ENCODE measurements at places on chromosomes 5 and 9. TPM values are rescaled to one million over a fixed set of nuclear protein-coding genes. Genes with fewer than 3 reads are reported as not detected.
A peak's percentile ranks its signal among the peaks of the same experiment; 100 is the strongest.

GRCh38 chr5:168720575-168720974 is 141.4 kb upstream of the PANK3 start:
- no peak for DNase-seq

DNA sequence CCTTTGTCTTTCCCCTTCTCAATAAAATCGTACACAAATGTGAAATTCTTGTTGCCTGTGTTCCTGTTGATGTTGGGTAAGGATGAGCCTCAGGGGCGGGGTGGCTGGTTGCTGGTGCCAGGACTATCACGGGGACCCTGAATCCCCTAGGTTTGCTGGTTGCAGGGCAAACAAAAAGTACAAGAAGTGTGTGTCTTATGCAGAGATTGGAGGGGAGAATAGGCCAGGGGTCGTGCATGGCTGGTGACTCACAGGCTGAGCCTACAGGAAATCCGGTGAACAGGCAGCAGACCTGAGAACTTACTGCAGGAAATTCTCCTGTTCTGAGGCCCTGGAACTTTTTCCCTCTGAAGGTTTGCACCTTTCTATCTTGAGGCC is 5.5 kb downstream of the ANXA2R start:
- peak; percentile 87 for DNase-seq

DNA sequence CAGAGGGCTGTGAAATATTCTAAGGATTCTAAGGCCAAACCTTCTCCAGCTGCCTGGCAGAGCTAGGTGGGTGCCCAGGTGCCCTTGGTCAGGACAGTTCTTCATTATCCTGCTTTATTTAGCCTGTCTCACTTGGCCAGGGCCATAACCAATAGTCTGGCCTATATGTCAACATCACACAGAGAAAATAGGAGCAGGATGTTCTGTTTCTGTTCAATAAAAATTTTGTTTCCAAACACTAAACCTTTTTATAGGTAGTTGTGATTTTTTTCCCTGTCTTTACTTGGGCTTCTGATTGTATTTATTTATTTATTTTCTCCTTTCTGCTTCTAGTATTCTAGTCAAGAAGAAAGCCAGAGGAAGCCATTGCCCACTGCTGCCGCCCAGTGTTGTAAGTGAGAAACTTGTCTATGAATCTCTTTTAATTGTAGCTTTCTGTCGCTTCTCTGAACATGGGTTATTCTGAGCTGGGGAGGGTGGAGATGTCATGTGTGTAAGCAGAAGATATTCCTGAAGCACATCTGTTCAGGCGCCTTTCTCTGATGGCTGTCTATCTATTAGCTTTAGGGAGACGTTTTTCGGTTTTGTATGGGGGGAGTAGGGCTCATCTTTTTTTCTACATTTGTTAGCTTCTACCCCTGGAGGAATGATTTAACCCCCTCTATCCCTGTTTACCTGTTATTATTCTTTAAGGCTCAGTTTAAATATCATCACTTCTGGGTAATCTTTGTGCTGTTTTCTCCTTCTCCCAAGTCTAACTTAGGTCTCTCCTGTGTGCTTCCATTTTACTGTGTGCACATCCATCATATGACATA is 97.1 kb downstream of the UNC13B start:
- peak; percentile 83 for DNase-seq

- DNase-seq: peak; percentile 41
Observed at GRCh38 chr5:94700592-94700991, 82.1 kb downstream of the SLF1 start.

DNA sequence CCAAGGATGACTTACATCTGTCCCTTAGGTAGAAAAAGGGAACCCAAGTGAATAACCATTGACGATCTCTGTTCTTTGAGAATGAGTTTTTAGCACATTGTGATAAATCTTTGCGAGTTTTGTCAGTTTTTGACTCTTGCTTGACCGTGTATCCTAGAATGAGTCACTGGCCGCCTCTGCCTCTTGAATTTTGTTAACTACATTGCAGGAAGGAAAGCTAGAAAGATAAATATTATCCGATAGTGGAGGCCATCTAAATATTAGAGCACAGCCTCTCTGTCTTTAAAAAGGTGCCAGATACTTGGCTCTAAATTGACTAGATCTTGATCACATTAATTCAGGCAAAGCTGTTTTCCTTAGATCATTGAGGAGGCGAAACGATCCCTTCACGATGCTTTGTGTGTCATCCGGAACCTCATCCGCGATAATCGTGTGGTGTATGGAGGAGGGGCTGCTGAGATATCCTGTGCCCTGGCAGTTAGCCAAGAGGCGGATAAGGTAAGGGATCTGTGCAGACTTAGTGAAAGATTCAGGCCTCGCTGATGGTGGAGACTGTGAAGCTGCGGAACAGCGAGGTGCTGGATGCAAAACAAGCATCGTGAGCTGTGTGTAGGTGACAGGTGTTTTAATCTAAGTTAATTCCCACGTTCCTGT is 12.2 kb downstream of the CCT5 start:
- no peak for DNase-seq

DNA sequence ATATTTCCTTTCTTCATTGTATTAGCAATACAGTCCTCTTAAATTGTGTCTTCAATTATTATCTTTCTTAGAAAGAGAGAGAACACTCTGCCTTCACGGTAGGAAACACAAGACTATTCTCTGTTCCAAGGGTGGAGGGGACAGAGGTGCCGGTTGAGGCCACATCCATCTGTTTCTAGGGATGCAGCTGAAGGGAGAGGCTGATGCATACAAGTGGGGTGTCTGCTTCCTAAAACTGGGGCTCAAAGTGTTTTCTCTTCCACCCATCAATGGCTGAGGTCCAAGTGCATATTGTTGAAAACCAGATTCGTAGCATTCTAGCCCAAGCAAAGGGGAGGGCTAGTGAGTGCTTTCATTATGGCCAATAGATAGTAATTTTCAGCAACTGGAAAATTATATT is 9.5 kb downstream of the IRX2 start:
- DNase-seq: no peak

DNA sequence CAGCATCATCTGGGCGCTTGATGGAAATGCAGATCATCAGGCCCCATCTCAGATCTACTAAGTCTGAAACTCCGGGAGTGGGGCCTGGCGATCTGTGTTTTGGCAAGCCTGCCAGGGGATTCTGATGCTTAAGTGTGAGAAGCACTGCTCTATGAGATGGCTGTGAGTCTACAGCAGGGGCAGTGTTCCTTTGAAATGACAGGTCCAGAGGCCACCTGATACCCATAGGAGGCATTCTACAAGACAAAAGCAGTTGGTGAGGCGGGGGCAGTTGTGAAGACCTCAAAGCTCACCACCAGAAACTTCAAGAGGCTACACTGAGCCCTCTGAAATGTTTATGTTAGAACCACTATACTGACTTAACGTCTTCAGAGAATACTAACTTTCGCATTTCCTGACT is 86.9 kb upstream of the SPATA31D4 start:
- DNase-seq: no peak

- DNase-seq: no peak
Observed at GRCh38 chr5:164553851-164554250, 1048.4 kb downstream of the MAT2B start.

GRCh38 chr5:142427015-142427364 is 102.2 kb upstream of the SPRY4 start:
- peak; percentile 63 for DNase-seq

- no peak for DNase-seq
Observed at GRCh38 chr5:74627646-74628279, 12.8 kb downstream of the ENC1 start.

DNA sequence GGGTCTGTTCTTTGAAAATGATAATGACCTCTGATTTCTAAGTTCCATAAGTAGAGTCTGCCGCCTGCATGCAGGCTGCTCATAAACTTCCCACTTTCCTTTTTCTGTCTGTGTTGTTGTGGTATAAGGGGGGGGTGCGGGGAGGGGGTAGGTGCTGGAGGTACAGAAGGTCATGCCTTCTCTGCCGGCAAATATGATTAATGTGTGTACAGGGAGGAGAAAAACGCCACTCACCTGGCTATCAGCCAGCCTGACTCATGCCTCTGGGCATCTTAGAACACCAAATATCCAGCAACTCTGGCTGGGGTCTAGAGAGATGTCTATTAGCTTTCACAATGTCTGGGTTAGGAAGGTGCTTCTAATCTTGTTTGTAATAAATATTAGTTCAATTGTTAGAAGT is 128.3 kb downstream of the EFNA5 start:
- peak; percentile 97 for DNase-seq

DNA sequence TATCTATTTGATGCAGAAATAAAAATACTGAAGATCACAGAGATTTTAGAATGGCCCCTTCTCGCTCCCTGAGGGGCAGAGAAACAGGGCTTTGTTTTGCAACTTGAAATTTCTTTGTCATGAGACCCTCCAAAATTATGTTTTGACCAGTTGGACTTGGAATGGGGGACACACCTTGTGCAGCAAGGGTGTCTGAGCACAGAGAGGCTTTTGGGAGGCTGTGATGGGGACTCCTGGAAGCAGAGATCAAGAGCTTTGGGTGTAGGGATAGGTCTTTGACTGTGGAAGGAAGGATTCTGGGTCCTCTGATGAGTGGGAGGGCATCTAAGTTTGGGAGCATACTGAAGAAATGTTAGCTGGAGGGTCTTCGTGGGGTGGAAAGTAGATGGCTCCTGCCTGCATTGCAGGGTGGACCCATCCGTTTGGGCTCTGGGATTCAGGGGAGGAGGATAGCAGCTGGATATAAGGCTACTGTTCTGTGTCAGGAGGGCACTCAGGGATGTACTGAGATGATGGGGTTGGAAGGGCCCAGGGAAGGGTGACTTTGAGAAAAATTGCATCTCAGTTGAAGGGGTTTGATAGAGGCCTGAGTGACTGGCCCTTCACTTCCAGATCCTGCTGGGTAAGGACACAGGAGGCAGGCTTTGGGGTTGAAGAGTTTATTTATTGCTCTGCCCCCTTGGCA is 1.8 kb upstream of the MYORG start:
- no peak for DNase-seq

DNA sequence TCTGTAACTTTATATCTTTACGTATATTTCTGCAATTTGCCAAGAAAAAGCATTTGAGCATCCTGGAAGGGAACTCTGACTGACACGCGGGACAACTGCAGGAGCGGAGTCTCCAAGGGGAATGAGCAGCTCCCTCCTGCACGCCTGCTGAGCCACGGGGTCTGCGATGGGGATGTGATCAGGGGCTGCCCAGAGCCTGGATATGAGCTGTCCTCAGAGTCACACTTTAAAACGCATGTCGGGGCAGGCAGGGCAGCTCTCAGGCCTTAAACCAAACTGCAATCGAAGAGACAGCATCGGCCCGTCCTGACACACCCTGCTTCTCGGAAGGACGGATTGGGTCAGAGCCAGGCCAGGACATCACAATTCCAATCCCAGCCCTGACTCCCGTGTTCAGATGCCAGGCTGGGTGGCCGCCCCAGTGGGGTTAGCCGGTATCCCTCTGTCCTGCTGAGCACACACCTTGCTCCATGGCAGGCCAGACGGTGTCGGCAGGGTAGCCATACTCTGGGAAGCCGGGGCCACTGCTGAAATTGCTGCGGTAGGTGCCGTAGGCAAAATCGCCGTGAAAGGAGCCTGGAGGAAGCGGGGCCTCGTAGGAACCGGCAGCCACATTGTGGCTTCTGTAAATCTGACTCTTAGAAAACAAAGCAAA is 17.2 kb downstream of the SEC16A start:
- no peak for DNase-seq

DNA sequence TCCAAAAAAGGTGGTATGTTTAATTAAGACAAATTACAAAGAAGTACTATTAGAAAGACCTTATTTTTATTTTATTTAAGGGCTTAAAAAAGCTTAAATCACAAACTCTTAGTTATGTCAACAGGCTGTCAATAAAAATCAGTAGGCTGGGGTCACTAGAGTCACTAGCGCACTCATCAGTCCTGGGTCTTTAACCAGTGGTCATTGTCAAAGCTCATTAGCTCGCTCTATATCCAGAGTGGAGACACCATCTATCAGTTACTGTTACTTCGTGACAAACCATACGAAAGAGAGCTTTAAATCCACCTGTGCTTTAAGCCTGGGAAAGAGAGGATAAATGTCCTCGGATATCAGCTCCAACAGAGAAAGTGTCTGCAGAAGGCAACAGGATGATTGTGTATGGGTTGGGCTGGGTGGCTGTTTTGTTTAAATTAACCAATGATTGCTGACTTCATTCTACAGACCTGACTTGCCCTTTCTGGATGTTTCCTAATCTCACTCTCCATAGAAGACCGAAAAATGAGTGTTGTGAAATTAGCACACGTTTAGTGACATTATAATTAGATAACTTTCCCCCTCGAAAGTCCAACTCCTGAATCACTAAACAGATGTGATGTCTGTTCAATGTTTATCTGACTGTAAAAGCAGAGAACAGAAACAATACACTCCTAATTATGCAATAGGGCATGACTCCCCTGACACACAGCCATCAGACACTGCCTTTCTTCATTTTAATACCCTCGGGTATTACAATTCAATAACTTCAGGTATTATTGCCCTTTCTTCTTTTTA is 123.6 kb upstream of the TNPO1 start:
- no peak for DNase-seq

DNA sequence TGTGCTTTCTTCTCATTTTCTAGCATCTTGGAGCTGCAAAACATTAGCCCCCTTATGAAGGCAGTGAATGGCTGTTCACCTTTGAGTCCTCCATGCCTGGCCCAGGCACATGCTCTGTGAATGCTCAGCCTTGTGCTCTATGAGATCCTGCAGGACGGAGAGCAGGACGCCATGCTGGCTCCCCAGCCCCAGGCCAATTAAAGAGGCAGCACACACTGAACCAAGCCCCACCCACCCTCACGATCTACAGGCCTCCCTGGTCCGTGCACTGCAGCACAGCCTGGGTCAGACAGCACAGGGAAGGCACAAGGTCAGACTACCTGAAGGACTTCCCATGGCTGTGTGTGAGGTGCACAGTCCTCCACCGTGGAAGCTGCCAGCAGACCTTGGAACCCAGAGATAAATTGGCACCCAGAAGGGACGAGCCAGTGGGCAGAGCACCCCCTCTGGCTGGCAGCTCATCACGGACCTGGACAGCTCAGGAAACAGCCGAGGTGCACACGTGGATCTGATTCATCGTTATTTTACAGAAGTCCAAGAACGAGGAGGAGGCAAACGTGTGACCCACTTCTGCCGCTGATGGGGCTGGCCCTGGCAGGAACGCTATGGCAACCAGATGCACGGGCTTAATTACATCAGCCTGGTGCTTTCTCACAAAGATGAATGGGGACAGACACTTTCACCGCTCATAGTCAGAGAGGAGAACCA is 59.5 kb downstream of the OLFM1 start:
- no peak for DNase-seq

GRCh38 chr5:14365831-14366430 is 215.7 kb upstream of the OTULINL start:
- DNase-seq: no peak

GRCh38 chr5:82439750-82440445 is 161.7 kb upstream of the RPS23 start:
- DNase-seq: no peak

KIF24 gene
- 5.6 TPM for total RNA-seq

C9 gene
- total RNA-seq: 0.34 TPM

FOXD4L5 gene
- total RNA-seq: not detected

PTGR1 gene
- 27.6 TPM for total RNA-seq

EIF4E1B gene
- not detected for total RNA-seq

IL9 gene
- total RNA-seq: not detected

FASTKD3 gene
- total RNA-seq: 13.7 TPM

BTNL3 gene
- not detected for total RNA-seq

CYLC2 gene
- not detected for total RNA-seq

XPA gene
- total RNA-seq: 11.9 TPM

SIMC1 gene
- total RNA-seq: 1.5 TPM

All from dermis blood vessel endothelial cell (primary cell).